Activated T-cell treated with anti-CD3 and anti-CD28 coated beads for 24 hours (primary cell): ENCODE measurements at places on chromosomes 11 and 22.
A peak's percentile ranks its signal among the peaks of the same experiment; 100 is the strongest.

- DNase-seq = peak; percentile 36
Measured at GRCh38 chr11:43868852-43869567, 11.6 kb upstream of the ALKBH3 start.

- DNase-seq = no peak
Measured at GRCh38 chr11:78684377-78684776, 109.7 kb upstream of the NARS2 start.

- DNase-seq = no peak
Measured at GRCh38 chr22:40213478-40213877, 35.8 kb downstream of the TNRC6B start.

- no peak for DNase-seq
Measured at GRCh38 chr11:128492903-128493569, 94.3 kb downstream of the ETS1 start.

GRCh38 chr11:71170624-71171423, 81.6 kb downstream of the SHANK2 start:
- DNase-seq = no peak

- DNase-seq = no peak
Measured at GRCh38 chr11:68331338-68331947, 19.1 kb downstream of the LRP5 start.

DNA sequence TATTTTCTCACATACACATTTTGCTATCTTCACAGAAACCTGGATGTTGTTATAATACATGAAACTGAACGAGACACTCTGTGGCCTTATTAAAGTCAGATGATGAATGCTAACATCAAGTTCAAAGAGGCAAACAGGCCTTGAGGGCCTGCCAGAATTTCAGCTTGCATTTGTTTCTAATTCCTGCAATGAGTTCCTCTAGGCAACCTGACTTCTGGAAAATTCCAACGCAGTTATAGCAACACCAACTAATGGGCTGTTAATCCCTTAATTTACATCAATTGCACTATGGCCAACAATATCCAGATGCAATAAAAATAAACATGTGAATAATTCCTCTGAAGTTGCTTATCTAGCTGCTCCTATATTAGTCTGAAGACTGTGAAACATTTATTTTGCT, 19.1 kb downstream of the PAX6 start:
- DNase-seq = no peak

- DNase-seq = no peak
Measured at GRCh38 chr22:39999144-39999757, 4.5 kb downstream of the FAM83F start.

DNA sequence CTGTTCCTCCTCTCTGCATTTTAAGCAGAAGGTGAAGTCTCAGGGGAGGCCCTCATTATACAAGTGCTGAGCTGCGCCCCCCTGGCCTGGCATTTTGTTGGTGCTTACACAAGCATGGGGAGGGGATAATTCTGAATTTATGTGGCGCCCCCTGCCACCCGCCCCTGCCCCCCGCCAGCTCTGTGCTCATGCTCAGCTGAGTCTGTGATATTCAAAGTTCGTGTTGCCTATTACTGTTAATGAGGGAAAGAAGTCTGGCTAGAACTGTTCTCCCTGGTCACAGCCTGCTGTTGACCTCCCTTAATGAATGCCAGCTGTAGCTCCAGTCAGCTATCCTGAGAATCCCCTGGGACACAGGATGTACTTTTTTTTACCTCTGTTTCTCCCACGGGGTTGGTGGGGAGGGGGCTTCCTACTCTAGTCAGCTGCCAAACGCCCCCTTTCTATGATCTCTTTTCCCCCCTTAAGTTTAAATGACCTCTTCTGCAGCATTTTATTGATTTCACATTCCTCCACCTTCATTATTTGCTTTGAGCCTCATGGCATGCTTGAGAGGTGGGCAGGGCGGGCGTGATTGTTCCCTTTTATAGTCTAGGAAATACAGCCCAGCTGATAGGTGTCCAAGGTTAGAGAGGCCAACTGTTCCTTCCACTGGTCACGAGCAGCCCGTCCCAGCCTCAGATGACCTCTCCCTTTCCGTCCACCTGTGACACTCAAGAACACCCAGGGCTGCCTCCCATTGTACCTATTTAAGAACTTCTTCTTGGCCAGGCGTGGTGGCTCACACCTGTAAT, 12.2 kb downstream of the USP2 start:
- DNase-seq = no peak

DNA sequence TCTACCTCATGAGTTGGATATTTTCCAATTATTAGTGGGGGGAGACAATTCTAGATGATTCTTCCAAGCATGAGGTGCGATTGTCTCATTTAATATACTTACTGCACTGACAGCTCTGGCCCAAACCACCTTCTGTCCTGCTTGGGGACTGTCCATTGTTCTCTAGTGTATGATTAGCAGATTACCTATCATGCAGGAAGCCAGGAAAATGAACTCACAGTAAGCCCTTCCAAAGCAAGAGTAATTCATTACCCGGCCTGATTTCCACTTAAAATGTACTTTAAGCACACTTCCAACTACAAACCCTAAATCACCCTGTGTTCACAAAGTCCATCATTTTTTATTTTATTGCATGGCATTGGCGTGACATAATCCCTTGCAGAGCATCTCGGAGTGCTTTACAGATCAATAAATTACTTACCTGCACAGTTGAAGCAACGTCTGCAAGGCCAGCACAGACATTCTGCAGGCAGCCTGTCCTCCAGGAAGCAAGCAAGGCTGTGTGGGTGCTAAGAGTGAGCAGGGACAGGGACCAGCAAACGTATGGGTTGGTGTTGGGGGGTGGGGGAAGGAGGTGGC, 838.2 kb downstream of the NTM start:
- DNase-seq = no peak

GRCh38 chr22:27804470-27805297, 3.1 kb upstream of the MN1 start:
- DNase-seq = peak; percentile 32

GRCh38 chr11:120343429-120343828, 7.2 kb downstream of the ARHGEF12 start:
- DNase-seq = no peak

GRCh38 chr22:46171940-46172339, 21.6 kb downstream of the PPARA start:
- no peak for DNase-seq

GRCh38 chr11:28142724-28143123, 34.5 kb downstream of the METTL15 start:
- DNase-seq = no peak

- DNase-seq = no peak
Measured at GRCh38 chr11:115145324-115145723, 358.9 kb downstream of the CADM1 start.
